Naive thymus-derived CD8-positive, alpha-beta T cell (primary cell): ENCODE measurements at places on chromosomes 2 and 18.

DNA sequence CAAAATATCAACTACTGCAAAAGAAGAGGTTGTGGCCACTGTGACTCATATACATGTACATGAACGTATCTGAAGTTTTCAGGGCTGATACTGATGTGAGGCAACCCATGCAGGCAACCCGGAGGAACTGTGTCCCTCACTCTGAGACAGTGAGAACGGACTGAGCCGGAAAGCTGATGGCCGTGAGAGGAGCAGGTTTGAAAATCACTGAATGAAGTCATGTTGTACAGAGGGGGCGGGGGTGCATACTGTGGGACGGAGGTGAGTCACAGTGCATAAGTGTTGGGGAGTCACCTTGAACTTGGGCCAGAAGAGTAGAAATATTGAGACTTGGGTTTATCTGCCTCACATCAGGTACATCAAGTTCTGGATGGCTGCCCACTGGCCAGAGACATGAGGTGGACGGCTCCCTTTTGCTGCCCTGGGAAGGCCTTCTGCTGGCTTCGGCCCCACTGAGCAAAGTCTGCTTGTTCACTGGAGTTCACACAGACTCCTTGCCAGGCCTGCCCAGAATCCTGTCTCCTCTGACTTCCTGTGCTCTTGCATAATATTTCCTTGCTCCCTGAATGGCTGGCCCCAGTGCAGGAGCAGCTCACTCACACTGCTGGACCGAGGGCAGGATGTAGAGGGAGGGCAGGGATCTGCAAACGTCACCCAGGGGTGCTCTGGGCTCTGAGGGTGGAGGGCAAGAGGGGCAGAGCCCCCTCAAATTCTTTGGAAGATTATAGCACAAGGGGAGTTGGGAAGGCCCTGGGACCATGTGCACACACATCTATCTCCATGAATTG lies 18.1 kb downstream of the EPAS1 start:
- no peak for DNase-seq

- DNase-seq = no peak
Observed at GRCh38 chr2:241912021-241912555, 42.6 kb downstream of the RTP5 start.

DNA sequence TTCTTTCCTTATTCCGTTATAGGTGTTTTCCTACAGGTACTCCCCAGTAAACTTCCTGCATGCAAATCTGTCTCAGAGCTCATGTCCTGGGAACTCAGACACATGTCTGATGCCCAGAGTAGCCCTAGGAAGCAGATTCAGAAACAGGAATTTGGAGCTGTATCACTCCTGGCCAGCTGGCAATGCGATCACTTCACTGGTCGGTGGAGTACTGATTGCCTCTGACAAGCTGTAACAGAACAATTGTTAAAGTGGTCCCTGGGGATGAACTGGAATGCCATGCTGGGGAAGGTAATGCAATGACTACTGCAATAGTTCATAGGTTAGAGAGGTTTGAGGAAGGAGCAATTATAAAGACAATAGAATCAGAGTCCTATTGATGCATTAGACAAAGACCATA lies 131.6 kb upstream of the DOCK10 start:
- DNase-seq = no peak

DNA sequence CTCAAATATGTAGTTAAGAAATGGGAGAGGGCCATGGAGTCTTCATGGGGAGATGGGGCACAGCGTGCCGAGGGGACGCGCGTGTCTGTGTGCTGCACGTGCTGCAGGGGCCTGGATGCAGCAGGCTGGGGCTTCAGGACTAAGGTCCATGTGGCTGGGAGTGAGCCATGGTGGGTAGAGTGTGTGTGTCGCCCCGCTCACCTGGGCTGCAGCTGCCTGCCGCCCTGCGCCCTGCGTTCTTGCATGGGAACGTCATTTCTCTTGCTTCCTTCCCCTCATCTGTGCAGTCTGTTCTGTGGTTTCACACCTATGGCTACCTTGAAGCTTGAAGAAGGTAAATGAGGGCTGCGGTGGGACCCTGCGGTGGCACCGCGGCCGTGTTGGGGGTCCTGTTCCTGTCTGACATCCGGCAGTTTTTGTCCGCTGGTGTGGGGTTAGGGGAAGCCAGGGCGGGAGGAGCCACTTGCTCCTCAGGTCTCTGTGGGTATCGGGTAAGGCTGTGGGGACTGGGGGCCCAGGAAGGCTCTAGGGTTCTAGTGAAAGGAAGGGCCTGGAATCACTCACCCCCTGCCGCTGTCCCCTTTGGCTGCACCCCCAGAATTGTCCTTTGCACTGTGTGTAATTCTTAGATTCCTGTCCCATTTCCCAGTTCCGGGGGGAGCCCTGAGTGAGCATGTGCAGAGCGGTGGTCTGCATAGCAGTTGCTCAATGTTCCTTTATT lies 54.1 kb upstream of the HS6ST1 start:
- peak; percentile 15 for DNase-seq

GRCh38 chr2:226151157-226151556 lies 648.5 kb downstream of the IRS1 start:
- DNase-seq = no peak

- no peak for DNase-seq
Observed at GRCh38 chr2:64586883-64587481, 62.9 kb downstream of the AFTPH start.

DNA sequence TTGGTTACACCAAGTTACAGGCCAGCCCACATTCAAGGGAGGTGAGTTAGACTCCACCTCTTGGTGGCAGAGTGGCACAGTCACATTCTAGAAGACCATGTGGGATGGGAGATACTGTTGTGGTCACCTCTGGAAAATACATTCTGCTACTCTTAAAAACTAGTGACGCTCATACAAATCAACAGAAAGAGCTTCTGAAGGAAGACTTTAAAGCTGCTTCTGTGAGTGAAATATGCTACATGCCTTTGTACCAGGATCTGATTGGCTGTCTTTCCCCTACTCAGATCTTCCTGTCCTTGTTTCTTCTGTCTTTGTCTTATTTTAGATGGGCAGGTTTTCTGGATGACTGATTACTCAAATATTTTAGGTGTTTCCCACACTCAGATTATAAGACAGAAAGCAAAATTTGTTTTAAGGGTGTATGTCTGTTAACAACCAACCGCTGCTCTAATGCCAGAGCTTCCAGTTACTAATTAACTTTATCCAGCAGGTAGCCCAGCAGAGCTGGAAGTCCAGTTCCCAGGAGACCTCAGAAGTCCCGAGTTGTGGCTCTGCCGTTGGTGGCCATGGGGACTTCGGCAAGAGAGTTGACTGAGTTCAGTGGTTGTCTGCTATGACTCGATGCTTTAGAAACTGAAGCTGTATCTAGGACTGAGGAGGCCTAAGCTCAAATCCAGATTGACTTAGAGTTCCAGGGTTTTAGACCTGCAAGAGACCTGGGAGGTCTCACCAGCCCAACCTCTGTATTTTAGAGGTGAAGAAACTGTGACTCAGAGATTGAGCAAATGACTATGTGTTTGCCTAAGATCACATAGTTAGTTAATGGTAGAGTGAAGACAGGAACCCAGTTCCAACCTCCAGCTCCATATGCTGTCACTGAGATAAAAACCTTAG lies 7.4 kb downstream of the IL1R2 start:
- DNase-seq = no peak

DNA sequence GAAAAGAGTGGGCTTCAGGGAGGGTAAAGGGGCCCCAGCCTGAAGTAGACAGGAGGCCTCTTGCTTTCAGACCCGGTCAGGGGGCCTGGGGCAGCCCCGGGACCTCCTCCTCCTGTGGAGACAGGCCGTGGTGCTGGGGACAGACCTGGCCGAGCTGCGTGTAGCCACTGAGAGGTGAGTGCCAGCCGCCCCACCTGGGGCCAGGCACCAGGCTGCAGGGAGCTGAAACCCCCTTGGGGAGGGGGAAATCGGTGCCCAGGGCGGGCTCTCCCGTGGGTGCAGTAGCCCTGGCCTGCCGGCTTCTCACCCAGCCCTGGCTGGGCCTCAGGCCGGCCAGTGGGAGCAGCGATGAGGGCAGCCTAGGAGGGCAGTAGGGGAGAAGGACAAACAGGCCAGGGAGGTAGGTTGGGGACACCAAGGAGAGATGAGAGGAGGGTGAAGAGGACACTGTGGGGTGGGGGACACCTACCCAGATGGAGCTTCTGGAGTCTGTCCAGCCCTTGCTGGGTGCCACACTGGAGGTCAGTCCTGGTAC lies 24.0 kb downstream of the CROCC2 start:
- DNase-seq = no peak

DNA sequence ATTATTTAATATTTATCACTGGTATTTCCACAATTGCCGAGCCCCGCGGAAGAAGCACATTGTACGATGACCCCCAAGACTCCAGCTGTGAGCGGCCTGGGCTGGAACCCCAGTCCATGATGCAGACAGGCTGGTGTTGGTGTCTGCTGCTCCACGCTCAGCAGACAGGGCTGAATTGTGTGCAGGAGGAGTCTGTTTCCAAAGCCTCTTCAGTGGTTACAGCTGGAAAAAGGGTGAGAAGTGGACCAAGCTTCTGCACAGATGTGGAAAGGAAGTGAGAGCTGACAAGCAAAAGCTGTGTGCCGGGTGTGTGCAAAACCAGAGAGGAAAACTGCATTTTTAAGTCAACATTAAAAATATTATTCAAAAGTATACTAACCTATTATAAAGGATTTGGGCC lies 500.4 kb downstream of the GALR1 start:
- no peak for DNase-seq

DNA sequence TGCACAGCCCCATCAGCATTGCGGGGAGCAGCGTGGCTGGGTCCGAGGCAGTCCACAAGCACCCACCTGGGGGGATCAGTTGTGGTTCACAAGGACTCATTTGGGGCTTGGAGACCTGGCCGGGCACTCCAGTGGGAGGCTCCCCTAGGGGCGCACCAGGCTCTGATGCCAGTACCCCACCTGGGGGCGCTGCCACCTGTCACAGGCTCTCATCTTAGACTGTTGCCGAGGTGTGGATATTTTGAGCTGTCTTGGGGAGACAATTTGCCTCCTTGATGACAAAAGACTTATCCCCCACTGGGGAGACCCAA lies 3.0 kb downstream of the ADRA2B start:
- DNase-seq = no peak

- DNase-seq = no peak
Observed at GRCh38 chr2:44126106-44126797, 42.4 kb upstream of the PPM1B start.

- no peak for DNase-seq
Observed at GRCh38 chr2:199596549-199596948, 138.8 kb upstream of the SATB2 start.

- no peak for DNase-seq
Observed at GRCh38 chr2:229463841-229464346, 192.8 kb upstream of the PID1 start.

- peak; percentile 91 for DNase-seq
Observed at GRCh38 chr2:3379647-3380534, at the start of gene TRAPPC12. TRAPPC12 (plus strand) TSS chr2:3379694; CDS start chr2:3387624, 7,930 bp downstream.

DNA sequence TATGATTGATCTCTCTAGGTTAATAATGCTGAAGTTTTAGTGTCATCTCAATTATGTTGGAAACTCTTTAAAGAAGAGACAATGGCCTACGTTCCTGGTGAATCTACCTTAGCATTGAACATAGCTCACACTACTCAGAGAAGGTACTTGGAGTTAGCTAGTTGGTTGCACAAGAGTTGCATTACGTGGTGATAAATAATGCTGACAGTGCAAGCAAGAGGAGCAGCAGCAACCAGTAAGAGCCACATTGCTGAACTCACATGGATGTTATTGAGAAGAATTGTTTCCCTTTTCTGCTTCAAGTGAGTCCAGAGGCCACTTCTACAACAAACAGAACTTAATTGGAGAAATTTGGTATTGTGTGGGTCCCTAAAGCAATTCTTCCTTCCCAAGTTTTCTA lies 737.1 kb downstream of the TDRD15 start:
- DNase-seq = no peak

DNA sequence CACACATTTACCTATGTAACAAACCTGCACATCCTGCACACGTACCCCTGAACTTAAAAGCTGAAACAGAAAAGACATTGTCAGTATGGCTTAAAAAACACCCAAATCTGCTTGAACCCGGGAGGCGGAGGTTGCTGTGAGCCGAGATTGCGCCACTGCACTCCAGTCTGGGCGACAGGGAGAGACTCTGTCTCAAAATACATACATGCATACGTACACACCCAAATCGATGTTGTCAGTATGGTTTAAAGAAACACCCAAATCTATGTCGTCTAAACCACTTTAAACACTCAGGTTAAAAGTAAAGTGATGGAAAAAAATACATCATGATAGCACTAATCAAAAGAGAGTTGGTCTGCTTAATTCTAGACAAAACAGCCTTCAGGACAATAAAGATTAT lies 257.5 kb downstream of the RPRM start:
- DNase-seq = no peak

- DNase-seq = no peak
Observed at GRCh38 chr2:172242471-172242870, 139.8 kb upstream of the DLX2 start.

DNA sequence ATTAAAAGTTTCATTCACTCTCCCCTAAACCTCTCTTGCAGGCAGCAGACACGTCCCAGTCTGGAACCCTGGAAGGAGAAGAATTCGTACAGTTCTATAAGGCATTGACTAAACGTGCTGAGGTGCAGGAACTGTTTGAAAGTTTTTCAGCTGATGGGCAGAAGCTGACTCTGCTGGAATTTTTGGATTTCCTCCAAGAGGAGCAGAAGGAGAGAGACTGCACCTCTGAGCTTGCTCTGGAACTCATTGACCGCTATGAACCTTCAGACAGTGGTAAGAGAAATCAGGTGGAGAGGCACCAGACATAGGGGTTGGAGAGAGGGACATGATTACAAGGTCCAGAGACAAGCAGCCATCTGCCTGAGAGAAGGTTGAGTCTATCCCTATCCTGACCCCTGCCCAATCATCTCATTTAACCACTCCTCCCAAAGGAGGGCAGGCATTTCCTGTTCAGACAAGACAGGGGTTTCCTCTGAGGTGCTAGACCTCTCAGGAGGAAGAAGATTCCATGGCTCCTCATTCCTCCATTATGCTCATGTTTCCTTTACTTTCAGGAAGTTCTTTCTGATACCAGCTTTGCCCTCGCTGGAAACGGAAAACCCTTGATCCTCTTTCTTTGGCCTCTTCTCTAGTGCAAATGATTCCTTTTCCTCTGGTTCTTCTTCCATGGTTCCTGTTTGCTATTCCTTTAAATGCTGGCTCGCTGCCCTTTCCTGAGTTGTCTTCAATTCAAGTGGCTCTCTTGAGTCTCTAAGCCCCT lies 15.1 kb downstream of the PLCD4 start:
- DNase-seq = no peak

GRCh38 chr2:176415174-176415895 lies 146.1 kb downstream of the MTX2 start:
- no peak for DNase-seq

DNA sequence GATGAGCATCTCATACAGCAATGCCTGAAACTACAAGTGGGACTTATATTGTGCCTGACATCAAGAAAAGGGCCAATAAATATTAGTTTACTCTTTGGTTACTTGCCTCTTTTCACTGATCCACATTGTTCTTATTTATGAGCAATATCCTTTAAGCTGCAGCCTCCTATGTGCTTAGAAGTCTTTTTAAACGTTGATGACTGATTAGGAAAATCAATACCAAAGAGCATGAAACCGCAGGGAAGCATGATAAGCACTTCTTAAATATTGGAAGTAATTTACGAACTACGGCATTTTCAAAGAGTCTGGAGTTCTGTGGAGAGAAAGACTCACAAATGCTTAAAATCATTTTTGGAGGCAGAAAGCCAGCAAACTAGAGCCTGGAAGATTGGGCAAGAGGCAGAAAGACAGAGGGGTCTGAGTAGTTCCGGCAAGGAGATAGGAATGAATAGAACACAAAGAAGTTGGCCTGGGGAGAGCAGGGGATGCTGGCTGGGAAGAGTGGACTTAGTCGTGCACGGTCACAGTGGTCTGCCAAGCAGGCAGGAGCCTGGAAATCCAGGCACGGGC lies 122.6 kb upstream of the NOSTRIN start:
- no peak for DNase-seq
